ENCODE measurements at places on chromosomes 12 and 14.

DNA sequence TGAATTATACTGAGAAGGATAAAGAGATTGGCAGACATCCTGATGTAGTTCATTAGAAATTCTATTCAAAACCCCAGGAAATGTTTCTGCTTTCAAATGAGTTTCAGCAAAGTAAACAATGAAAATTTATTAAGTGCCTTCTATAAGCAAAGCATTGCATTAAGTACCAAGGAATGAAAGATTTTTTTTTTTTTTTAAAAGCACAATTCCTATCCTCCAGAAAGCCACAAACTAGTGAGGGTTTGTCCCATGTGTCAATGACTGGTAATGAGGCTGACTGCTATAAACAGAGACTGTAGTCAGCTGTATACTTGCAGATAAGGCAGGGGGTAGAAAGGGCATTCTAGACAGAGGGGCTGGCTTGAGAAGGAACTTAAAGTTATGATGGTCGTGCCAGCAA lies 6.7 kb downstream of the ANO4 start:
- no peak for DNase-seq

DNA sequence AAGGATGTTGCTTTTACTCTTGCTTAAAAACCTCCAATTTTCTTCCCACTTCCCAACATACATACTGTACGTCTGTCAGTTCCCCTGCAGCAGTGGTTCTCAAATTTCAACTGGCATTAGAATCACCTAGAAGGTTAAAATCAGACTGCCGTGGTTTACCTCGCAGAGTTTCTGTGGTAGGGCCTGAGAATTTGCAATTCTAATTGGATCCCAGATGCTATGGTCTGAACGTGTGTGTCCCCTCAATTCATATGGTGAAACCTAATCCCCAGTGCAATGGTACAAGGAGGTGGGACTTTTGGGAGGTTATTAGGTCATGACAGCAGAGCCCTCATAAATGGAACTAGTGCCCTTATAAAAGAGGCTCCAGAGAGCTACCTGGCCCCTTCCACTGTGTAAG lies 226.9 kb downstream of the CRADD start:
- DNase-seq, result no peak

DNA sequence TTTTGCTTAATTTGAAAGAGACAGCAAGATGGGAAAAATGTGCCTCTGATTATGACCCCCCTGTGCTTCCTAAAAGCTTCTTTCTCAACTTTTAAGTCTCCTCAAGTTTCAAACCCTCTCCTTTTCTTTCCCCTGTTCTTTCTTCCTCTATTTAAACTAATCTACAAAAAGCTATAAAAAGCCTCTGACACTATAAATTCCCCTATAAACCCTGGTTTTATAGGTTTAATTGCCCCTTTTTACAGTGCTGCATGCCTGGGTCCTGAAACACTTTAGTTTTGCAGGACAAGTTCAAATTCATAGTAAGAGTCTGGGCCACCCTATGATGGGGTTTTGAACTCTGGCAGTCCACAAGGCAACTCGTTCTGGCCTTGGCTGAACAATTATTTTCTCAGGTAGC lies 510.9 kb upstream of the TBX3 start:
- DNase-seq, result no peak

- DNase-seq, result no peak
Measured at GRCh38 chr14:68759937-68760336, 32.9 kb downstream of the ZFP36L1 start.

DNA sequence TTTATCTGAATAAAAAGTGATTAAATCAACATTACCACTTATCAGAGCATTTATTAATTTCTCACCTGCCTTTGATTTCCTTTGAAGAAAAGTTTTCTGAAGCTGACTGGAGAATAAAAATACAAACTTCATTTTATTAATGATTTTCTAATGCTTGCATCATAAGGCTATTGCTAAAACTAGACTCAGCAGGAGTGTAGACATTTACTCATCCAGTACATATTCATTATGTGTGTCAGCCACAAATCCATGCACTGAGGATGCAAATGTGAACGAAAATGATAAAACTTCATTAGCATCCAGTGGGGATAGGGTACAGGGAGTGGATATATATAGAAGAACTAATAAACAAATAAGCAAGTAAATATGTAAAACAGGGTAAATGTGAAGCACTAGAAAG lies 74.6 kb downstream of the SLCO1B3 start:
- DNase-seq, result no peak

DNA sequence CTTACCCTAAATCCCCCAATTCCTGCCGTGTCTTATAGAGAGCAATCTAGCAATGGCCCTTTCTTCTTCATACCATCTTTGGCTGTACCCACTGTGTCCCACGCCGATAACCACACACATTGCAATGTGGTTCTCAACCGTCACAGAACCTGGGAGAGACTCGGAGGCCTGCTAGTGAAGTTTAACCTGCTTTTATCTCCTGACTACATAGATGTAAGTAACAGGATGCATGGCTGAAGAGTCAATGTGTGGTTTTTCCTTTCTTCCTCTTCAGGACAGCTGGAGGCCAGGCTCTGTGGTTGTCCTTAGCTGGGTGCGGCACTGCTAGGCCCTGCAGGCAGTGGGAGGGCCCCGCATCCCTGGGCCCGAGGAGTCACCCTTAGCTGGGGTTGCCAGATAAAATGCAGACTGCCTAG lies 51.3 kb downstream of the ZNF664 start:
- DNase-seq, result no peak

Measured in activated T-cell treated with anti-CD3 and anti-CD28 coated beads for 1 hour (primary cell).